HFFc6 (cell line): ENCODE measurements at places on chromosomes 16 and 17.

GRCh38 chr17:29124925-29125273 is 55.3 kb downstream of the MYO18A start:
- no peak for DNase-seq

DNA sequence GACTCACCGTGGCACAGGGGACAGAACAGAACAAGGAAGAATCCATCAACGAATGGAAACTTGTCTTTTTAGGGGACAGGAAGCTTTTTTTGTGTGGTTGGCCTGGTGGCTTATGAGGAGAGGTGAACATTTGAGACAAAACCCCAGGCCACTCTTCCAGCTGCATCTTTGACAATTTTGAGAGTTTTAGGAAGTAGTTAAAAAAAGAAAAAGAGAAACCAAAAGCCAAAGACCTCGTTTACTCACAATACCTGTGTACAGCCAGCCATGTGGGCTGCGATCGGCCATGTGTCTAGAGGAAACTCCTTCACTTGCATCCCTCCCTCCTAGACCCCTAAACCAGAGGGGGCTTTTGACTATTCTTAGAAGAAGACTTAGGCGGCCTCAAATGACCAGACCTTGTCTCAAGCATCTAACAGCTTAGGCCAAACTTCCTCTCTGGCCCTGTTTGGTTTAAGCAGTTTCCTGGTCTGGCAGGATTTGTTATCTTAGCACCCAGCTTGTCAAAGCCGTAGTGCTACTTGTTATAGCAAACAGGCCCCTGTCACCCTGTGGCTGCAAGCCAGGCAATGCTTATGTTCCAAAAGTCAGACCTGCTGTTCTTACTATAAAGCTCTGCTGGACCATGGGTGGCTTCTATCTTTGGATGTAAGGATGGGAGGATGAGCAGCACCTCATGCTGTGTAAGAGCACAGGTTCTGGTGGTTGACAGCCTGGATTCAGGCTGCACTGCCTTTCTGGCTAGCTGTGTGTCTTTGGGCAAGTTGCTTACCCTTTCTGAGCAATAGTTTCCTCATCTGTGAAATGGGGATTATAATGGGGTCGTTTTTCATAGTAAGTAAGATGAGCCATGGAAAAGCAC is 17.7 kb downstream of the KSR1 start:
- no peak for DNase-seq

- no peak for DNase-seq
Measured at GRCh38 chr17:62780269-62780668, 27.8 kb downstream of the MARCHF10 start.

DNA sequence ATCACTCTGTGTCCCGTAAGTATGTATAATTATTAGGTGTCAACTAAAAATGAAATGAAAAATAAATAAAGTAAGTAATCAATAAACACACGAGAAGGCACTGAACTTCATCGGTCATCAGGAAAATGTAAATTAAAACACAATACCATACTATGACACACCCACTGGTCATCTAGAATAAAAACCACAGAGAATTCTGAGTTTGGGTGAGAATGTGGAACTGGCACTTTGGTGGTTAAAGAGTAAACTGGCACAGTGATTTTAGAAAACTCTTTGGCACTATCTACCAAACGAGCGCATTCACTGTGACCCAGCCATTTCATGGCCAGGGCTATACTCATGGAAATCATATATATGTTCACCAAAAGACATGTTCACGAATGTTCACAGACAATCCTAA is 98.2 kb downstream of the HS3ST3A1 start:
- no peak for DNase-seq
